ENCODE measurements at places on chromosomes 16 and 17.

DNA sequence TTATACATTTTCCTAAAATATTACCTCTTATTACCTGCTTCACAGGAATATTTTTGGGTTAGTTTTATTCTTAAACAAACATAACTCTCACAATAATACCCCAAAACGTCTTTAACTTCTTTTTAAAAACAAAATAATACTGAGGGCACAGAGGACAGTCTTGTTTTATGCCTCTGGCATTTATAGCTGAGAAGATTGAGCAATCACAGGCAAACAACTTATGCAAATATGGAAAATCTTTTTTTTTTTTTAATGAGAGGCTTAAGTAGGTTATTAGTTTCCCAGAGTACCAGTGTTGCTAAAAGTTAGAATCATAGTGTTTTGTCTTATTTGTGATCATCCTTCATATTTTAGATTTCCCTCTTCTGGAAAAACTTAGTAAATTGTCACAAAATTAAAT lies 195.0 kb downstream of the FTO start:
- no peak for DNase-seq

DNA sequence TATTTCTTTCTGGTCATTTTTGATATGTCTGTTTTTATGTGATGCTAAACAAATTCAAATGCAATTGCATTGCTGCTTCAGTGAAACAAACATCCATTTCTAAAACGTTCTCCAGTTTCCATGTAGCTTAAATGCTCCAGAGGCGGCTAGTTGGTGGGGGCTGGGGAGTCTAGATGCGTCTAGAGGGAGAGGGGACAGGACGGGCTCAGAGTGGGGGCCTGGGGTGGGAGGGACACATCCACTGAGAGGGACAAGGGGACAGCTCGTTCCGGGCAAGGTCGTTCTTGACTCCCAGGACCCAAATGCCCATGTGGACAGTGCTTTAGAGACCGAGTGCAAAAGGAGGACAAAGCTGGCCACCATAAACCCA lies 102.3 kb downstream of the FOXL1 start:
- no peak for DNase-seq

- no peak for DNase-seq
Observed at GRCh38 chr17:43803758-43804157, 23.5 kb downstream of the CFAP97D1 start.

- no peak for DNase-seq
Observed at GRCh38 chr16:10669791-10670190, 24.9 kb downstream of the TEKT5 start.

GRCh38 chr17:8481089-8481488 lies 45.4 kb downstream of the NDEL1 start:
- DNase-seq = no peak

DNA sequence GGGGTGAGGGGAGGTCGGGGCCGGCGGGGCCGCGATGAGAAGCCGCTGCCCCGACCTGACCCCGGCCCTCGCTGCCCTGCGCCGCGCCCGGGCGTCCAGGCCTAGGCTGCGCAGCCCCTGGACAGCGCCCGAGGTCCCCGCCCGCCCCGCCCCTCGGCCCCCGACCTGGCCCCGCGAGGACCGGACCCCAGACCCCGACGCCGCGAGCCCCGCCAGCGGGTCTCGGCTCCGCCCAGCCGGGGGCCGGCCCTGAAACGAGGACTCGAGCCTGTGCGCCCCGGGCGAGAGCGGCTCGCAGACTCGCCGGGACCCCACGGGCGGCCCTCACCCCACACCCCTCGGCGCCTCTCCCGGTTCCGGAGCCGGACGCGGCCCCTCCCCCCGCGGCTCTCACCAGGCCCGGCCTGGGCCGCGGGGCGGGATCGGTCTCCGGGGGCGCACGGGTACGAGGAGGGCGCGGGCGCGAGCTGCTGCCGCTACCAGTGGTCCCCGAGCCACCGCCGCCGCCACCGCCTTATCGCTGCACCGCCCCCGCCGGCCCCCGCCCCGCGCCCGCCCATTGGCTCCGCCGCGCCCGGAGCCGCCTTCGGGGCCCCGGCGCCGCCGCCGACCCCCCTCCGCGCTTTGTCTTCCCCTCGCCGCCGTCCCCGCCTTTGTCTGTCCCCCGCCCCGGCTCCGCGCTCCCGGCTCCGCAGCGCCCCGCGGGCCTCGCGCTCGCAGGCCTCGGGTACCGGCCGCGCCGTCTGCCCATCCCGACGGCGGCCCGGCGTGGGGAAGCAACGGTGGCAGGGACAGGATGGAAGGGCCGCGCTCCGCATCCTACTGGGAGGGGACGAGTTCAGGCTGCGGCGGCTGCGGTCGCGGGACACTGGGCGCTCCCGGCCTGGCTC lies at the start of gene LIMD2:
TSS of gene LIMD2 (minus strand) at position 488 of the 890 bp plus-strand sequence. CDS start 827 bp downstream, outside the sequence.
- no peak for DNase-seq

DNA sequence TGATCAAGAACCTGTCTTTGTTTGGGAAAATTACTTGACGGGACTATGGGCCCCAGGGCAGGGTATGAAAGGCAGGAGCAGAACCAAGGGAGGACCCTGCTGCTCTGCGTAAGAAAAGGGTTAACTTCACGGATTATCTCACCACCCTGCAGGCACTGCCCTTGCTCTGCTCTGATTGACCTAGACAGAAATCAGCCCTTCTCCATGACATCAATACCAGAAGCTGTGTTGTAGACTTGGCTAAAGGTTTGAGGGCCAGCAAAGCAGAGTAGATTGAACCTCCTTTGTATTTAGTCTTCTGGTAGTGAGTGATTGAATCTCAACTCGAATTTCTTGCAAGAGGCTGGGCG lies 52.9 kb upstream of the ETV4 start:
- no peak for DNase-seq

DNA sequence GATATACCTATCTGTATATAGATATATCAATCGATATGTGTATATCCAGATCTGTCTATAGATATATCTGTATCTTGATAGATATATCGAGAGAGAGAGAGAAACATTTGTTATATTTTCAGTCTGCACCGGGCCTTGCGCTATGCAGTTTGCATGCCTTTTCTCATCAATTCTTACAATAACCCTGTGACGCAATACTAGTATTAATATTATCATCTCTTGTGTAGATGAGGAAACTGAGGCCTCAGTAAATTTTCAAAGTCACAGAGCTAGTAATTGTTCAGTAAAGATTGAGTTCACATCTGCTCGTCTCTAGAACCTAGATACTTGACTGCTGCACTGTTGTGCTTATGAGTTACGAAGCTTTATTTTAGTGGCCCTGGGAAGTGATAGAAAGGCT lies 77.6 kb downstream of the NF1 start:
- no peak for DNase-seq

GRCh38 chr17:16900288-16900882 lies 71.5 kb downstream of the TNFRSF13B start:
- DNase-seq = no peak

- no peak for DNase-seq
Observed at GRCh38 chr16:65136681-65137080, 14.8 kb upstream of the CDH11 start.

DNA sequence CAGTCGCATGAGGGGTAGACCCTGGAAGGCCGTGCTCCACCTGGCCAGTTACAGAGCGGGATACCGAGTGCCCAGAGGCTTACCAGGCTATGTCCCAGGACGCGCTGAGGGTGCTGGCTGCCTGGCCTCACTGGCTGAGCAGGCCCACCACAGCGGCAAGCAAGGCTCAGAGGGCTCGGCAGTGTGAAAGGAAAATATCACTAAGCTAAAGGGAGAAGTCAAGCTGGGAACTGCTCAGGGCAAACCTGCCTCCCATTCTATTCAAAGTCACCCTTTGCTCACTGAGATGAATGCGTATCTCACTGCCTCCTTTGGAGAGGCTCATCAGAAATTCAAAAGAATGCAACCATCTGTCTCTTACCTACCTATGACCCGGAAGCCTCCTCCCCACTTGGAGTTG lies 37.4 kb downstream of the CCDC57 start:
- DNase-seq = no peak

DNA sequence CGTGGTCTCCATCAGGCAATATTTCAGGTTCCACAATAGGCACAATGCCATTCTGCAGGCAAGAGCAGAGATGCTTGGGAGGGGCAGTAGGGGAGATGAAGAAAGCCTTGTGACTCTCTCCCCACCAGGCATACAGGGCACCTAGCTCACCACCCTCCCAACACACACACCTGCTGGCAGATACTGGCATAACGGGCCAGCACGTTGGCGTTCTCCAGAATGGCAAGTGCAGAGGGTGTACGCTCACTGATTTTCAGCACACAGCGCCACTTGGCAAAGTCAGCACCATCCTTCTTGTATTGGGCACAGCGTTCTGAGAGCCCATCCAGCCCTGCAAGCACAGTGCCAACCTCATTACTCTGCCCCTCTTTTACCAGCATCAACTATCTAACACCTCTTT lies 2.2 kb downstream of the ALDOC start:
- DNase-seq = no peak

GRCh38 chr16:88408561-88409142 lies 25.9 kb downstream of the ZNF469 start:
- DNase-seq = no peak

DNA sequence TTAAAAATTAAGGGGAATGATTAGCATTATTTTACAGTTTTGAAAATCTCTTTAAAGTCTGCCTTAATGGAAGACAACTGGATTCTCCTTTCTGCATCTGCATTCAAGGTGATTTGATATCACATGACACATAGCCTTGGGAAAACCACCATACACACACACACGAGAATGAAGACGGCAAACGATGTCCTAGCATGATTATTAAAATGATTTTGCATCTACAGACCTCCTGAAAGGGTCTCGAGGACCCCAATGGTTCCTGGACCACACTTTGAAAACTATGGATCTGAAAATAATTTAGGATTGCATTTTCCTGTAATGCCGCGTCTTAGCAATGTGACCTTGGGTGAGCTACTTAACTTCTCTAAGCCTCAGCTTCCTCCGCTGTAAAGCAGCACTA lies 11.8 kb upstream of the CHST4 start:
- no peak for DNase-seq

DNA sequence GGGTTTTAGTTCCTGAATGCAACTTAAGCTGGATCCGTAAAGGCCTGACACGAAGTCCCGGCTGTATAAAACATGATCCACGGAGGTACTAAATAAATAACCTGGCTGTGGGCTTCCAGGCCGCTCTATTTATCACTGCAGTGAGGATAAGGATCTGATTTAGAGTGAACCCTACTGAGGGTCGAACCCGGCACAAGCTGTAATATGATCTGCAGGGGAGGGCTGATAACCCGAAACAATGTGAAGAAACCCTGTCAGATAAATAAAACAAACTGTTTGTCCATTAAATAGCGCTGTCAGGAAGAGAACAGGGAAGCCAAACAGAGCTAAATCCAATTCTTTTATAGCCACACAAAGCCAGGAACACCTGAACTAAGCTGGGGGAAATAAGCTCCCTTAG lies 375.6 kb upstream of the SALL1 start:
- DNase-seq = no peak

DNA sequence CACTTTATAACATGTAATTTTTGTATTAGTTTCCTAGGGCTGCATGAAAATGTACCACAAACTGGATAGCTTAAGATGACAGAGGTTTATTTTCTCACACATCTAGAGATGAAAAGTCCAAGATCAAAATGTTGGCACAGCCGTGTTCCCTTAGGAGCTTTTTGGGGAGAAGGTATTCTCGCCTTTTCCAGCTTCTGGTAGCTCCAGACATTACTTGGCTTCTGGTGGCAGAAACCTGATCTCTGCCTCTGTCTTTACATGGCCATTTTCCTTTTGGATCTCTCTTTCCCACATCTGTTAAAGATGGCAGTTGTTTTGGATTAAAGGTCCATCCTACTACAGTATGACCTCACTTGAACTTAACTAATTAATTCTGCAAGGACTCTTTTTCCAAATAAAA lies 885.7 kb upstream of the CDH8 start:
- no peak for DNase-seq

GRCh38 chr17:79520167-79521165 lies 90.4 kb downstream of the RBFOX3 start:
- DNase-seq = no peak

DNA sequence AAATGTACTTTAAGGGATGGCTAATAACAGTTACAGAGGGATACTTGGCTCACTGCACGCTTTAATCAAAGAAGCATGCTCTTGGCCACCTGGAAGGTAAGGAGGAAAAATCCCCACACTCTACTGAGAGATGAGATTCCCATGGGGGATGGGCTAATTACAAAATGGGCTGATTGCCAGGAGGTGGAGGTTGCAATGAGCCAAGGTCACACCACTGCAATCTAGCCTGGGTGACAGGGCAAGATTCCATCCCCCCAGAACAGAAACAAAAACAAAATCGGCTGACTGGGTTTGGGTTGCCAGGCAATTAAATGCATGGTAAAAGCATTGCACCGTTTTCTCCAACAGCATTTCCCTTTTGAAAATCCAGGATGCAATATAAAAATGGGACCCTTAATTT lies 18.0 kb downstream of the N4BP1 start:
- no peak for DNase-seq

DNA sequence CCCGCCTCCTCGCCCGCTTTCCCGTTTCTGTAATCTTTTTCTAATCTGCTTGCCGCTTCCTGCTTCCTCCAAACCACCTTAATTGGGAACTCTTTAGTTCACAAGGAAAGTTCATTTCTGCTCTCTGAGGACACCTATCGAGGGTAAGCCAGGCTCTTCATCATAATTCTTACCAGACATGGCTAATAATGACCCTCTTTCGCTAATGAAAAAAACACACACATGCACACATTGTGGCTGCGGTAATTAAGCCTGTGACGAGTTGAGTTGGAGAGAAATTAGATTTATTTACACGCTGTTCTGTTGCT lies 100.6 kb downstream of the ZNF423 start:
- no peak for DNase-seq

DNA sequence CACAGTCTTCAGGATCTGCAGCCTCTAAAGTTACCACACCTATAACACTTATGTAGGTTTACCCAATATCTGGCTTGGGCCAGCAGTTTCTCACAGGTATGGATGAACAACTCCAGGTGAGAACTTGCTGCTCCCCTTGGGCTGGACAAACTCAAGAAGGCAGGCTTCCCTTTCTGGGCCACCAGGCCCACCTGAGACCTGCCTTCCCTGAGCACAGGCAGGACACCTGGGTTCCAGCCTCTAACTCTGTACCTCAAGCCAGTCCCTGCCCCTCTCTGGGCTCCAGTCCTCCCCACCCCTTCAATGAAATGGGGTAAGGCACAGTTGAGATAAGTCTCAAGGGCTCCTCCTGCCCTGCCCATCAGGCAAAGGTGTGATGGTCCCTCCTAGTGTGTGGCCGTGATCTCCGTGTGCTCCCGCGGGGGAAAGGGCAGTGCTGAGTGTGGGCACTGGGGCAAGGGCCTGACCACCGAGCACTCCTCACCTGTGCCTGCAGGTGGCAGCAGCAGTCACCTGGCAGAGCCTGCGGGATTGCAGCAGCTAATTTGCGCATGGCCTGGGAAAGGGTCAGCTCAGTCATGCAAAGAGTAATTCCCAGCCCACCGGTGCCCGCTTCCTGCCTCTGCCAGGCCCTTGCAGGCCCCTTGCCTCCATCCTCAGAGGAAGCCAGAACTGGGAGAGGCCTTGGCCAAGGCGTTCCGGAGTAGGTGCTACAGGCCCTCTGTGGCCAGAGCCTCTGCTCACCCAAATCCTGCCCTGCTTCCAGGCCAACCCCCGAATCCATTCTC lies 28.2 kb upstream of the ADGRG1 start:
- DNase-seq = no peak

- DNase-seq = no peak
Observed at GRCh38 chr17:76944477-76944876, 76.3 kb downstream of the MGAT5B start.

GRCh38 chr17:58677194-58677880 lies 14.5 kb downstream of the TEX14 start:
- DNase-seq = no peak
